ENCODE measurements at places on chromosomes 3 and 15.

- no peak for DNase-seq
Observed at GRCh38 chr15:70920981-70921696, 28.5 kb downstream of the LRRC49 start.

GRCh38 chr15:80630981-80631380 is 64.1 kb upstream of the ABHD17C start:
- no peak for DNase-seq

DNA sequence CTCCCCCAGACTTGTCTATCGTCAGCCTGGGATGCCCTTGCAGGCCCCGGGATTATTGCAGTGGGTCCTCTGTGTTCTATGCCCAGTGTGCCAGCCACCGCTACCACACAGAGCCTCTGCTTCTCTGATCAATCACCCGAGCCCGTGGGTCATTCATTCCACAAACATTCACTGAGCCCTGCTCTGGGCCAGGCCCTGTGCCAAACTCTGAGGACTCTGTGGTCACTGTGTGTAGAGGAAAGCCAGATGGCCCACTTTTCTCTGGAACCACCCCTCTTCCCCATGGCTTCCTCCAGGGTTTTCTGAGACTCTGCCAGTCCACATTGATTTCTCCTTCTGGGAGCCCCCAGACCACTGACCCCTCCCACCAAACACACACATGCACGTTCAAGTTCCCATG is 55.5 kb downstream of the BSN start:
- DNase-seq, result no peak

- no peak for DNase-seq
Observed at GRCh38 chr15:83192742-83193141, 14.9 kb downstream of the HDGFL3 start.
